ENCODE measurements at places on chromosomes 2 and 18.

GRCh38 chr2:200693836-200694470 is 108.1 kb downstream of the AOX1 start:
- no peak for DNase-seq

GRCh38 chr2:88080545-88080944 is 12.9 kb downstream of the SMYD1 start:
- DNase-seq = no peak

DNA sequence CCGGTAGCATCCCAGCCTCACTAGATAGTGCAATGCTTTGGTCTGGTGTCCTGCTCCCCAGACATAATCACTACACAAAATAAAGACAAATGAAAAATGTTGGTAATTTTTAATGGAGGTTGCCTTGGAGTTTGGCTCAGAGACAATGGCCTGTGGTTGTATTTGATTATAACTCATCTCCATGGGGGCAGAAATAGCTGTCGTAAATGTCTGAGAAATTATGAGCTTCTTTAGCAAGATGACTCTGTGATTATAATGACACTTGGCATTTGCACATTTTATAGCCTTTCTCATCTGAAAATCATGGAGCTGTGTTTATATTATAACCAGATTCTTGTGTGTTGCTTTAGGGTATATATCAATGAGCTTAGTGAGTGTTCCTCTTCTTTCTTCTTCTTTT is 1779.7 kb upstream of the CELF4 start:
- DNase-seq = no peak

DNA sequence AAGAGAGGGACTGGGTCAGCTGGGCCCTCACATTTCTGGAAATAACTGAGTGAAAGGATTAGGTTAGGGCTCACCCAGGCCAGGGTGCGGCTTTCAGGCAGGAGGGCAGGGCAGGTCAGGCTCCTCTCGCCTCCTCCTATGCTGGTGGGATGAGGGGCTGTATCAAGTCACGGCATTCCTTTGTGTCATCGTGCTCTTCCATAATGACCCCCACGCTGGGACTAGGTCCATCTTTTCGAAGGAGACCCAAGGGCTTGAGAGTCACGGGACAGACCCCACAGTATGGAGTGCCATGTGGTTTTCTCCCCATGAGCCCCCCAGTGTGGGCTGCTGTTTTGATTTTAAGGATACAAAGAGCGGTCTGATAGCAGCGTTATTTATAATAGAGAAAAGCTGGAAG is 137.8 kb upstream of the COPS8 start:
- peak; percentile 30 for DNase-seq

GRCh38 chr2:229712136-229712535 is 2.2 kb downstream of the DNER start:
- no peak for DNase-seq

DNA sequence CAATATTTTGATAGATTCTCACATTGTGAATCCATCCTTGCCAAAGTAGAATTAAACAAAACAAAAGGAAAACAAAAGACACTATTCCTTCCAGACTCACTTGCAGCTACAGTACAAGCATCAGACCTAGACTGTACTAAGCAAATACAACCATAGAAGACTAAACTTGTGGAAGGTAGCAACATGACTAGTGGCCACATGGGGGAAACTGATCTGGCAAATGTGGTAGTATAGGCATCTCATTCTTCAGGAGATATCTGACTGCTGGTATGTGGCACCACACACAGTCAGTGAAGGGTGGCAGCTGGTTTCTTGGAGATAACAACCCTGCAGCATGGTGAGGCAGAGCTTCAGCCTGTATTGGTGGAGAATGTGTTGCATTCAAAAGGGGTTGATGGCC is 81.0 kb upstream of the ACVR2A start:
- no peak for DNase-seq

DNA sequence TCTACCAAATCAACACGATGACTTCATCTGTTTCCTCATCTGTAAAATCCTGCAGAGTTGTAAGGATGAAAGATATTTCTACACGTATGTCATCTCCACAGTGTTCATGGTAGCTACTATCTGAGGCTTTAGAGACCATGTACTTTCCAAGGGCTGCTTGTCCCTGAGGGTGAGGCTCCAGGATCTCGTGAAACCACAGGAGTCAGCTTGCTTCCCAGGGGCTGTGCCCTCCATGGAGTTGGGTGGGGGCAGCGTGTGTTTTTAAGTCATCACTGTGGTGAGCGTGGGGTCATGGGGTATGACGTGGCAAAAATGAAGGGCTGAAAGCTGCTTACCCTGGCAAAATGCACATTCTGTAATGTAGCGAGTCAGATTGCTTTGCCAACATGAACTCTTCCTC is 81.6 kb downstream of the ASAP2 start:
- DNase-seq = no peak

- peak; percentile 86 for DNase-seq
Observed at GRCh38 chr2:73070643-73071359, 711 bp downstream of the SFXN5 start.

DNA sequence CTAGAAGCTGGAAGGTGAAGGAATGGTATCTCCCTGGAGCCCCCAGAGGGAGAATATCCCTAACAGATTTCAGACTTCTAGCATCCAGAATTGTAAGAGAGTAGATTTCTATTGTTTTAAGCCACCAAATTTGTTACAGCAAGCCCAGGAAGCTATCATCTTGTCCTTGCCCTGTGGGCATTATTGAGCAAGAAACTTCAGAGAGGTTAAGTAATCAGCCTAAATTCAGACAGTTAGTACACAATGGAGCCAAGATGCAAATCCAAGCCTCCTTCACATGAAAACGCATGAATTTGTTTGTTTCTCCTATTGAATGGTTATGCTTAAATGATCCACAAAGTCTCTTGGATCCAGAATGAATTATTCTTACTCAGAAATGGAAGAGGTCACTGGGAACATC is 55.2 kb upstream of the TRIB2 start:
- DNase-seq = no peak

DNA sequence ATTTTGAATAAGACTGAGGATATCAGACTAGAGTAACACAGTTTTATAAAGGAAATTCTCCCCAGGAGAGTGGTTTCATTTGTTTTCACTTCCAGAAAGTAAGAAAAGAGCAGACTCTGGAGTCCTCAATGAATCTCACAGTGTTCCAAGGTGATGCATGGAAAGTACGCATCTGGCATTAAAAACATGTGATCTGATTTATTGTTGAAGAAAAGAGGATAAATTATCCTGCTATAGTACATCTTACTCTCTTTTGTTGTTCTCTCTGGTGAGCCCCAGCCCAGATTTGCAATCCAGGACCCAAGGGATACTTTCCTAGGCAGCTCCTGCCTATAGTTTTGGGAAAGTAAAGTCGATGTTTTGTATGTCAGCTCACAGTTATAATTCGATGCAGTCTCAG is 285.9 kb downstream of the CTNNA2 start:
- no peak for DNase-seq

DNA sequence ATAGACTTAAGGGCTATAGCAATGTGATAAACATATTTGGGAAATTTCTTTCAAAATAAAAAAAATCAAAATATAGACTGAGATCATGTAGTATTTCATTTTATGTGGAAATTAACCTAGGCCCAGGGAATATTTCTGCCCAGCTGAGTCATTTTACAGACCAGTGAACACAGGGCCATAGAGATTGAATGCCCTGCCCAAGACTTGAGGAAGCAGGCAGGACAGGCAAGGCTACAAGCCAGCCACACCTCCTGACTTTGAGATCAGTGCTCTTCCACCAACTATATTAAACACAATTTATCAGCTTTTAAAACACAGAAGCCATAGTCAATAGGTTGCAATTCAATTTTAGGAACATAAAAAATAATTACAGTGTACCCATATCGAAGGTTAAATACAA is 12.9 kb downstream of the CCDC148 start:
- no peak for DNase-seq

DNA sequence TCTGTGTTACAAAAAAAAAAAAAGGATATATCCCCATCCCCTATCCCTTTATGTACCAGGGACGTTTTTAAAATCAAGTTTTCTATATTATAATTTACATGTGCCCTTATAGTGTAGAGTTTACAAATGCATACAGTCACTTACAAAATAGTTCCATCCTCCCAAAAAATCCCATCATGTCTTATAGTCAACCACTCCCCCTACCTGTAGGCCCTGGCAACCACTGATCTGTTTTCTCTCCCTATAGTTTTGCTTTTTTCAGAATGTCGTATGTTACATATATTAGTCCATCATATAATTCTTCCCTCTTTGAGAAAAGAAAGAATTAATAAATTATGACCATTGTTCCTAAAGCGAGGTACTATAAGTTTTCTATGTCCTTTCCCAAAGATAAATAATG is 17.8 kb downstream of the CFAP210 start:
- DNase-seq = no peak

- no peak for DNase-seq
Observed at GRCh38 chr2:8573234-8573941, 108.5 kb upstream of the ID2 start.

- DNase-seq = no peak
Observed at GRCh38 chr2:36461039-36461681, 105.6 kb downstream of the CRIM1 start.

- DNase-seq = no peak
Observed at GRCh38 chr2:81304154-81304830, 999.7 kb upstream of the LRRTM1 start.

GRCh38 chr18:79624356-79625170 is 55.0 kb upstream of the CTDP1 start:
- DNase-seq = peak; percentile 24

DNA sequence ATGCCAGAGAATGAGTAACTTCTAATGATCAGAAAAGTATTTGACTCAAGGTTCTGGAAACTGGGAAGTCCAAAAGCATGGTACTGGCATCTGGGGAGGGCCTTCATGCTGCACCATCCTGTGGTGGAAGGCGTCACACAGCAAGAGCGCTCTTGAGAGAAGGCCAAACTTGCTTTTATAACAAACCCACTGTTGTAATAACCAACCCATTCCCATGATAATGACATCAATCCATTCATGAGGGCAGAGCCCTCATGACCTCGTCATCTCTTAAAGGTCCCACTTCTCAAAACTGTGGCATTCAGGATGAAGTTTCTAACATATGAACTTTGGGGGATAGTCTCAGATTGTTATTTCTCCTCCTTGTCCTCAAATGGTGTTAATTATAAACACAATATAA is 67.8 kb downstream of the COA5 start:
- DNase-seq = no peak

- DNase-seq = no peak
Observed at GRCh38 chr18:32468147-32468845, 2.4 kb downstream of the GAREM1 start.

- DNase-seq = no peak
Observed at GRCh38 chr2:184596819-184597411, 1.4 kb upstream of the ZNF804A start.
